ENCODE measurements at places on chromosomes 3 and 15.

GRCh38 chr3:124467980-124468902 lies 262.0 kb upstream of the UMPS start:
- DNase-seq, result peak; percentile 35

GRCh38 chr3:182954553-182955235 lies 25.6 kb downstream of the DCUN1D1 start:
- DNase-seq, result no peak

GRCh38 chr15:75809986-75810750 lies 33.1 kb upstream of the UBE2Q2 start:
- peak; percentile 55 for DNase-seq

GRCh38 chr3:144930431-144930830 lies 958.8 kb downstream of the DIPK2A start:
- DNase-seq, result no peak

DNA sequence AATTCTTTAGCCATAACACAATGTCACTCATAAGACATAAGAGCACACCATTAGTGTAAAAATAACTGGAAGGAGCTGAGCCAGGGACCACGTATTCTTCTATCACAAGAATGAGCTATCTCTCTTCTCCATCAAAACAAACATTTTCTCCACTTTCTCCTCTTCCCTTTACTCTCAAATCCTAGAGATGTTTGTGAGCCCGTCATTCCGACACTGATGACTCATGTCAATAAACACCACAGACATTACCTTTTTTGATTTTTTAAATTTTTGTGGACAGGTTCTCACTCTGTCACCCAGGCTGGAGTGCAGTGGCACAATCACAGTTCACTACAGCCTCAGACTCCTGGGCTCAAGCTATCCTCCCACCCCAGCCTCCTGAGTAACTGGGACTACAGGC lies 86.6 kb downstream of the MEX3B start:
- no peak for DNase-seq
